ENCODE measurements at places on chromosomes 12 and 14.

- peak; percentile 25 for DNase-seq
Measured at GRCh38 chr14:61388173-61388975, 67.0 kb downstream of the PRKCH start.

GRCh38 chr12:59113831-59114615 is 193.7 kb upstream of the LRIG3 start:
- peak; percentile 76 for DNase-seq

DNA sequence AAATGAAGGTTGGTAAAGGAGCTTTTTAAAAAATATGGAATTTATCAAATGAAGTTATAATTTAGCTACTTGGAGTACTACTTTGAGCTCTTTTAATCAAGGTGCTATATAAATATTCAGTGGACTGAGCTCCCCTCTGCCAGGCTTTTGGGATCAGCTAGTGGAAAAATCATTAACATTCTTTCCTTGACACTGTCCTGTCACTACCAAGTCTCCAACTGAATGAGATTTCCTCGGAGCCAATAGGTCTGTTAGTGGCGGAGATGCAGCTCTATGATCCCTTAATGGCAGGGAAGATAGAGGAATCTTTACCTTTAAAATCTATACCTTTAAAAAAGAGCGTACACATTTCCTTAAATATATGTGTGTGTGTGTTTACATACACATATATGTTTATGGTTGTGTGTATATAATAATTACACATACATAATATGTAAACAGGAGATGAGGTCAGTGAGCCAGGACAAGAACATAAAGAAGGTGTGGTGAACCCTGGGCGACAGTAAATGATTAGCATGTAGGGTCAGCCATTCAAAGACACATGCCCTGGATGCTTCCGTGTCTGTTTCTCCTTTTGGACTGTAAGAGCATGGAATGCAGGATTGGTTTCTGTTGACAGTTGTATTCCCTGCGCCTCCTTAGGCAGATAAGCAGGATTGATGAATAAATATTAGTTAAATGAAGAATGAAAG is 47.7 kb upstream of the ATP2A2 start:
- no peak for DNase-seq

GRCh38 chr14:97233319-97233985 is 436.3 kb downstream of the VRK1 start:
- DNase-seq, result no peak

DNA sequence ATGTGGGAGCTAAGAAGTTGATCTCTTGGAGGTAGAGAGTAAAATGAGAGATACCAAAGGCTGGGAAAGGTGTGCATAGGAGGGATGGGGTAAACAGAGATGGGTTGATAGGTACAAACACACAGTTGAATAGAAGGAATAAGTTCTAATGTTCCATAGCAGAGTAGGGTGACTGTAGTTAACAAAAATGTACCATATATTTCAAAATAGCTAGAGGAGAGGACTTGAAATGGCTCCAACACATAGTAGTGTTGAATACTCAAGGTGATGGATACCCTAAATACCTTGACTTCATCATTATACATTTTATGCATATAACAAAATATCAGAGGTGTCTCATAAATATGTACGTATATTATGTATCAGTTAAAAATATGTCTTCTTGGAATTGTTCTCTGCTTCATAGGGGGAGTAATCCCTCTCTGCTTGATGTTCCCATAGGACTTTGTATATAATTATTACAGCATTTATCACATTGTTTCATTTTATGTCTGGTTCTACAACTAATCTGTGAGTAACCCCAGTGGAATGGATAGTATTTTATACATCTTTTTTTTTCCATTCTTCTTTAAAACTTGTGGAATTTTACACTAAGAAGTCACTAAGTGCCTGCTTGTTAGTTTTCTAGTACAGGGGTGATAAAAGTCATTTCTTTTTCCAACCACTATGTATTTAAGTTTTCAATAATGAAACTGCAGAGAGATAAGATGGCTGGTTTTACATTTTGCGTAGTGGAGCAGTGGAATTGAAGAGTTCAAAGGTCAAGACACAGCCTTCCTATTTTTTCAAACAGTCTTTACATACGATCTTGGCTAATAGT is 1940.0 kb upstream of the SEL1L start:
- peak; percentile 24 for DNase-seq

DNA sequence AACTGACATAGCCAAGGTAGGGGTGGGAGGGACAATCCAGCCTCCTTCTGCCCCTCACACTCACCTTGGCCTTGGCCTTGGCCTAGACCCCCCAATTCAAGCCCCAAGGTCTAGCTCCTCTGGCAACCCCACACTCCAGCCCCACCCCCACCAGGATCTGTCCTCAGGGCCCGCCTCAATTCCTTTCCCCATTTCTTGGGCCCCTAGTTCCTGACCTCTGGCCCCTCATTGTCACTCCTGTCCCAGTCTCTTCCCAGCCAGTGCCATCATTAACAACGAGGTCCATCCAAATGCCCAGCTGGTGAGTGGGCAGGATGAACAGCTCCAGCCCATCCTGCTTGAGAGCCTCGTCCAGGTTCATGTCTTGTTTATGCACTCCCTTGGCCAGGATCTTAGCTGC is 6.8 kb upstream of the GDF11 start:
- DNase-seq, result no peak

- peak; percentile 96 for DNase-seq
Measured at GRCh38 chr14:51873221-51873893, 12.9 kb downstream of the GNG2 start.

DNA sequence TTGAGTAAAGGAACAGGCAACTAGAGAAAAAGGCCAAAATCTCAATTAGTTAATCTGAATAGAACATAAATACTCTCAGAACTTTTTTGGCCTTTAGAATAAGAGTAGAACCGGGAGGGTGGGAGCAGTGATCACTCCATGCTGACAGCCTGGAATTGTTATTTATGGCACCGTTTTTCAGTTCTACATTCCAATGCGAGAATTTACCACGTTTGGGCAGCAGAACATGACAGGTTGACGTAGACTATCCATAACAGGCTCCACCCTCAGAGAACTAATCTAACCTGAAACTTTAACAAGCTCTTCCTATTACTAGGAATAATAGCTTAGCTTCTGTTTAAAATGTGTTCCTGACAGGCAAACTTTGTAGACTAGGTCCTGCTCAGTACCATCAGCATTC is 379.1 kb downstream of the SEC23A start:
- DNase-seq, result no peak

GRCh38 chr12:121766290-121767039 is 27.0 kb downstream of the RHOF start:
- peak; percentile 47 for DNase-seq

DNA sequence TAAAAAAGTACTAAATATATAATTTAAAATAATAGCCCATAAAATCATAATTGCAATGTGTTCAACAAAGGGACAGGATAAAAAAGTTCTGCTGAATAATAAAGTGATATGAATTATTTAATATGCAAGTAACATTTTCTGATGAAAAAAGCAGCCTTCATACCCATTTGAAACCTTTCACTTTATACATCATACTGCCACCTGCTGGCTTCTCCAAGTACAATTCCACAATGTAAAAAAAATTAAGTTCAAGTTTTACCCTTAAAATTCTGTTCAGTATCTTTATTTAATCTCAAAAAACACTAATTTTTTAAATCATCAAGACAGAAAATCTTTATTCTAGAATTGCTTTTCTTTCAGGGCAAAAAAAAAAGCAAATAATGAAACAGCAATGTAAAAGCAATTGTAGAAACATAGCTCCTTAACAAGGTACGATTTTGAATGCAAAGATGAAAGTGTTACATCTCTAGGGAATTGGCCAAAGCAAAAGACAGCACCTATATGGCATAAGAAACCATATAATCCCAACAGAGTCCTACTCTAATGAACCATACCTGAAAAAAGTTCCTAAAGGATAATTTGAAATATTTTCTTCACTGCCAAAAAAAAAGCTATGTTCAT is 15.0 kb downstream of the MDM1 start:
- DNase-seq, result peak; percentile 40

DNA sequence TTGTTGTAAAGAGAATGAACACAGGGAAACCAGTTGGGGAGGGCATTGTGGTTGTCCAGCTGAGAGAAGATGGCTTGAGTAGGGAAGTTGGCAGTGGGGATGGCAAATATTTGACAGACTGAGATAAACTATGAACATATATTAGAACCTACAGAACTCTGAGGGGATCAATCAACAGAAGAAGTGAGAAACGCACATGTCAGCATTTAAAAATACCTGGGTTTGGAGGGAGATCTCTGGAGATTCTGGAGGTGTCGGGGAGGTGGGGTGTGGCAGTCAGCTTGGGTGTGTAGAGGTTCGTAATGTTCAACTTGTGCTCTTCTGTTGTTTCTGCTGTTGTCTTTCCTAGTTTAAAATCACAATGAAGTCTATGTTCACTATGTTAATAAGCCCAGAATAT is 517.8 kb downstream of the AACS start:
- DNase-seq, result no peak

DNA sequence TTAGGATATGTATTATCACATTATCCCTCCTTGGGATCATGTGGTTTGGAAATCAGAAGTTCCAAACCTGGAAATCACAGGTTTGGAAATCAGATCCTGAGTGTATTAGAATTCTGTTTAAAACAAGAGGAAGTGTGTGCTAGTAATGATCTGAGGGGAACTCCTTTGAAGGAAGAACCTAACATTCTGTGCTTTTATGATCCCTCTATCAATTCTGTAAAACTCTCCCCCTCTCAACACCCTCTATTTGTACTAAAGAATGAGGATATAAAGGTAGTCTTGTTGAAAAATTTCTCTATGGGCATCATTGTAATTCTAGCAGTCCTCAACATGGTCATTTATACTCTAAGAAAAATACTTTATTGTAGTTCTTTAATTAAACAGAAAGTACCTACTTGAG is 97.4 kb downstream of the SRGAP1 start:
- no peak for DNase-seq

DNA sequence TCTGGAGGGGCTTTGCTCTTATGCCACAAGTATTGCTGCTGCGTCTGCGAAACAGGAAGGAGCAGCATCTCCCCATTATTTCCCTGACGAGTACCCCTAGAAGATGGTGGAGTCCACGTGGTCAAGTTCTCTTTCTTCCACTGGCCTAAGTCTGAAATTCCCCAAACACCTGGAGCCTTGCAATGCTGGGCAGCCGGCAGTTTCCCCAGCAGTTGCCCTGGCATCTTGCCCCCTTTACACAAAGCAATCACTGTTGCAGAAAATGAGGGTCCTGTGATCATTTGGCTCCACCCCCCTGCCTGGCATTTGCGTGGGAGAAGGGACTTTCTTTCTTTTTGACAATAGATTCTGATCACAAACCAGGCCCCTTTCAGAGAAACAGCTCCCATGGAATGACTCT is 56.9 kb downstream of the FOS start:
- DNase-seq, result no peak

DNA sequence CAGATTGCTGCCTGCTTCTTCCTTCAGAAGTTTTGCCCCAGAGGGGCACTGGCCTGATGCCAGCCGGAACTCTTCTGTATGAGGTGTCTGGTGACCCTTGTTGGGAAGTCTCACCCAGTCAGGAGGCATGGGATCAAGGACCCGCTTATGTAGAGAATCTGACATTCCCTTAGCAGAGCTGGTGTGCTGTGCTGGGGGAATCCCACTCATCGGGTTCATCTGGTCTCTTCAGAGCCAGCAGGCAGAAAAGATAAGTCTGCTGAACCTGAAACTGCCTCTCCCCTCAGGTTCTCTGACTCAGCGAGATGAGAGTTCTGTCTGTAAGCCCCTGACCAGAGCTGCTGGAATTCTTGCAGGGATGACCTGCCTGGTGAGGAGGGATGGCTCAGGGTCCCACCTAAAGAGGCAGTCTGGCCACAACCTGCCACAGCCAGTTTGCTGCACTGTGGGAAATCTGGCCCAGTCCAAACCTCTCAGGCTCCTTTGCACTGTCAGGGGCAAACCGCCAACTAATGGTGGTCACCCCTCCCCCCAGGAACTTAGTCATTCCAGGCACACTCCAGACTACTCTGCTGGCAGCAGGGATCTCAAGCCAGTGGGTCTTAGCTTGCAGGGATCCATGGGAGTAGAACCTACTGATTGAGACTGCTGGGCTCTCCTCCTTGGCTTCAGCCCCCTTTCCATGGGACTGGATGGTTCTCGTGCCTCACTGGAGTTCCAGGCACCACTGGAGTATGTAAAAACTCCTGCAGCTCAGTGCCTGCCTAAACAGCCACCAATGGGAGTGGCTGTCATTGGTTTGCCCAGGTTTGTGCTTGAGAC is 4.1 kb downstream of the CLEC2D start:
- DNase-seq, result peak; percentile 94

GRCh38 chr12:58372298-58372697 is 430.9 kb downstream of the ATP23 start:
- DNase-seq, result no peak

- no peak for DNase-seq
Measured at GRCh38 chr14:49953196-49953595, 60.3 kb downstream of the ARF6 start.

DNA sequence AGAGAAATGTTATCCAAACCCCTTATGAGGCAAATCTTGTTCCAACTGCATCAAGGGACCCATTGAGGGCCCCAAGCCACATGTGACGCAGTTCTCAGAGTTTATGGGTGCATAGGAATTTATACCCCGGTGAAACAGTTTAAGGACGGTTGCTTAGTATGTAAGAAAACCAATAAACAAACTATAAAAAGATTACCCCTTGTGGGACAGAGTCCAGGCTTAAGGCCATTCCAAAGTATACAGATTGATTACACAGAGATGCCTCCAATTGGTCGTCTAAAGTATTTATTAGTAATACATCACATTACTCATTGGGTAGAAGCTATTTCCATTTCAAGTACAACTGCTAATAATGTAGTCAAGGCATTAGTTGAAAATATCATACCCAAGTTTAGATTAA is 885.0 kb upstream of the MDGA2 start:
- no peak for DNase-seq

DNA sequence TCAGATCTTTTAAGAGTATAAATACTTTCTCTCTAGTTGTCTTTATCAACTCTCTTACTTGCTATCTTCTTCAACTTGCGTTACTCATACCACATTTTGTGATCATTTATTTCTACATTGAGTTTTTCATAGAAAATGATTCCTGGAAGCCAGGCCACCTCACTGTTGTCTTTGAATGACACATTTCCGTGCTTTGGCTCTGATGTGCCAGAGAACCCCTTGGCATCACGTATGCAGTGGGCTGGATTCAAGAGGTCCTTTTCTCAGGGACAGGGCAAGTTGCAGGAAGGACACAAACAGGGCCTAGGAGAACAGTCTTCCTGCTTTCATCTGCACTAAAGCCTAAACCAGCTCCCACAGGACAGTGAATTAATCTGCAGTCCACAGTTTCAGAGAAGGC is 70.3 kb upstream of the PYGL start:
- no peak for DNase-seq

- DNase-seq, result peak; percentile 61
Measured at GRCh38 chr14:77862154-77862786, 62.4 kb downstream of the ADCK1 start.

All from fibroblast of lung (primary cell).